ENCODE measurements at places on chromosomes 13 and 19.
A peak's percentile ranks its signal among the peaks of the same experiment; 100 is the strongest.

DNA sequence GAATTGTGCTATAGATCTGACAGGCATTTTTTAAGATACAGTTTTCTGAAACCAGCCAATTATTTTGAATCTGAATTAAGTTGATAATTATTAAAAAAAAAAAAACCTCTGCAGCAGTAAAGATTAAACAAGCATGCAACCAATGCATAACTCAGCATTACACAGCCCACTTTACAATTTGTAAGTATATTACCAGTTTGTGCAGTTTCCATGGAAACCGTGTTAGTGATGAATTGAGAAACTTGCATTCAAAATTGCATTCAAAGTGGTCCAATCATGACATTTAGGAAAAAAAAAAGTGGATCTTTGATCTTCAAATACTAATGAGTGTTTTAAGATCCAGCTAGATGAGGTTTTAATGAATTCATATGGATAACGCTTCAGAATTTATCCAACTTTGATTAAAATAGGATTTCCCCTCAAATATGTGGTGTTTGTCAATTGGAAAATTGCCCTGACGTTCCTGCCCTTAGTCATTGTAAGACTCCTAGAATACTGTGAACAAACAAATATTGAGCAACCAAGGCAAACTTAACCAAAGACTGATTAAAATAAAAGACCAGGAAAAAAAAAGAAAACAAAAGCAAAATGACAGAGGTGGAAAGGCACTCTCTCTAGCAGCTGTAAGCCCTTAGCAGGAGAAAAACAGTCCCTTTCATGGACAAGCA lies 314.8 kb upstream of the MAB21L1 start:
- no peak for DNase-seq

GRCh38 chr13:20053016-20053415 lies 94.5 kb downstream of the ZMYM2 start:
- DNase-seq: no peak

- DNase-seq: no peak
These were observed 21.0 kb upstream of the FBL start for GRCh38 chr19:39867133-39867532.

DNA sequence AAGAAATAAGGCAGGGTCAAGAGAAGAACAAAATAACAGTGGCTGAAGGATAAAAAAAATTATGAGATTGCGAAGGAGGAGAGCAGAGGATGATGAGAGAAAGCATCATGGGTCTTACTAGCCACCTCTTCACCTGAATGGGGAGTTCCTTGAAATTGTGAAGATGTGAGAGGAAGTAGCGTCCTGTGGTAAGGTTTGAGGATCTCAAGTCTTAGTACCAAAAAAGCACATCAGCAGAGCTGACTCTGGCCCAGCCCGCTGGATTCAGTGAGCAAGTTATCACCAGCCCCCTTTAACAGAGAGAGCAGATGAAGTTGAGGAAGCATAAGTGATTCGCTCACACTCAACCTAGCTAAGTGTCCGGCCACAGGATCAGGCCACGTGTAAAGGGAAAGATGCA lies 61.8 kb downstream of the RXFP2 start:
- DNase-seq: no peak

DNA sequence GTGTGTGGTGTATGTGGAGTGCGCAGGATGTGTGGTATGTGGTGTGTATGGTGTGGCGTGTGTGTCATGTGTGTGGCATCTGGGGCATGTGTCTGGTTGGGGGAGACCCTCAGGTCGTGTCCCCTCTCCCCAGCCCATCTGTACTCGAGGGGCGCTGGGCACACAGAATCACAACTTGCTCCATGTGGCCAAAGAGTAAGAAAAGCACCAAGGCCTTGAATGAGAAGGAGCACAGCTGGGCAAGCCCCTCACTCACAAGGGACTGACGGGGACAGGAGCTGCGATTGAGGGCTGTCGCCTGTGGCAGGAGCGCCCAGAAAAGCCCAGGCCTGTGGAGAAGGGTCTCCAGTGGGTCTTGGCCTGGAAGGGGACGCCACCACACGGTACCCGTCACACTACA lies 62.8 kb downstream of the PEPD start:
- DNase-seq: no peak

DNA sequence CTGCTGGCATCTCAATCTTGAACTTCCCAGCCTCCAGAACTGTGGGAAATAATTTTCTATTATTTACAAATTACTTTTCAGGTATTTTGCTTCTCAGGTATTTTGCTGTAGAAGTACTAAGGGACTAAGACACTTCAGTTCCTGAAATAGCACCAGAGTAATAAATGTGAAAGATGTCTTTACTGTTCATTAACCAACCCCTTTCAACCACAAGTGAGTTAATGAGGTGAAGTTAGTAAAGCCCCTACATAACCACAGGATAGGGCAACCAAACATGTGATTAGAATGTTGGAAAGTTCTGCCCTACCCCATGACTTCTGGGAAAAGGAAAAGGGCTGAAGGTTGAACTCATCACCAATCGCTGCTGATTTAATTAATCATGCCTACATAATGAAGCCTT lies 2.7 kb upstream of the ZNF345 start:
- DNase-seq: no peak

DNA sequence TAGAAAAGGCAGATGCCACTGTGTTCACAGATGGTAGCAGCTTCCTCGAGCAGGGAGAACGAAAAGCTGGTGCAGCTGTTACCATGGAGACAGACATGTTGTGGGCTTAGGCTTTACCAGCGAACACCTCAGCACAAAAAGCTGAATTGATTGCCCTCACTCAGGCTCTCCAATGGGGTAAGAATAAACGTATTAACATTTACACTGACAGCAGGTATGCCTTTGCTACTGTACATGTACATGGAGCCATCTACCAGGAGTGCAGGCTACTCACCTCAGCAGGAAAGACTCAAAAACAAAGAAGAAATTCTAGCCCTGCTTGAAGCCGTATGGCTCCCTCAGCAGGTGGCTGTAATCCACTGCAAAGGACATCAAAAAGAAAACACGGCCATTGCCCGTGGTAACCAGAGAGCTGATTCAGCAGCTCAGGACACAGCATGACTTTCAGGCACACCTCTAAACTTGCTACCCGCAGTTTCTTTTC lies 197.7 kb downstream of the ZNF737 start:
- DNase-seq: peak; percentile 77

DNA sequence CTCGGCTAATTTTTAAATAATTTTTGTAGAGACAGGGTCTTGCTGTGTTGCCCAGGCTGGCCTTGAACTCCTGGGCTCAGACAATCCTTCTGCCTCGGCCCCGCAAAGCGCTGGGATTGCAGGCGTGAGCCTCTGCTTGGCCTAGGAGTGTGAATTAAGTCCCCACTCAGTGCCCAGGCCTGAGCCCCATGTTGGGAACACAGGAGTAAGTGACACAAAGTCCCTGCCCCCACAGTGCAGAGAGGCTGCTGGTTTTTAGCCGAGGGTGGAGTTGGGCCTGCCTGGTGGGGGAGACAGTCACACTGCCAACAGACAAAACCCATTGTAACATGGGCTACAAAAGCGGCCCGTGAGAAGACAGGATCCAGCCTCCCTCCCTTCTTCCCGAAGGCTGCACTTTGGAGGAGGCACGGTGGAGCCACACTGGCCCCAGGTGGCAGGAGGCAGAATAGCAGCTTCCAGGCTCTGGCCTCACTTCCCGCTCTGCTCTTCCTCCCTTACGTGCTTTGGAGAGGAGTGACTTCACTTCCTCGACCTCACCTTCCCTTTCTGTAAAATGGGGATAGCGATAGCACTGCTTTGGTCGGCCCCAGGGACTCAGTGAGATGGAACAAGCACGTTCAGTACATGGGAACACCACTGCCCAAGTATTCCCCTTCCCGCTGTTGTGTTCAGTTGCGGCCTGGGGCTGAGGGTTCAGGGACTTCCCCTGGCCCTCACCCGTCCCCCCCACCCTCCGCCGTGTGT lies 15.2 kb upstream of the EHD2 start:
- peak; percentile 89 for DNase-seq

DNA sequence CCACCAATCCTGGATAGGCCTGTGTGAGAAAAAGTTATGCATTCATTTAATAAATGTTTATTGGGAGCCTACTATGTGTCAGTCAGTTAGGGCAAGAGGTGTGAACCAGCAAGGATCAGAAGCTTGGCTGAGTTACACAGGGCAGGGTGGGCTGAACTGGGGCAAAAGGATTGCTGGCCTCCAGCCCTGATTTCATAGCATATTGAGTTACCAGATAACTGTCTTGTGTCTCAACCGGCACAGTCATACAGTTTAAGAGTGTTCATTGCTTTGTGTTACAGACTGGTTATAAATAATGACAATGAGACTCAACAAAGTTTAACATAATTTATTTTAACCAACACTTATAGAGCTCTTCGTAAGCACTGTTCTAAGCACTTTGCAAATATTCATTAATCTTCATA lies 253.8 kb downstream of the DLEU7 start:
- DNase-seq: no peak

DNA sequence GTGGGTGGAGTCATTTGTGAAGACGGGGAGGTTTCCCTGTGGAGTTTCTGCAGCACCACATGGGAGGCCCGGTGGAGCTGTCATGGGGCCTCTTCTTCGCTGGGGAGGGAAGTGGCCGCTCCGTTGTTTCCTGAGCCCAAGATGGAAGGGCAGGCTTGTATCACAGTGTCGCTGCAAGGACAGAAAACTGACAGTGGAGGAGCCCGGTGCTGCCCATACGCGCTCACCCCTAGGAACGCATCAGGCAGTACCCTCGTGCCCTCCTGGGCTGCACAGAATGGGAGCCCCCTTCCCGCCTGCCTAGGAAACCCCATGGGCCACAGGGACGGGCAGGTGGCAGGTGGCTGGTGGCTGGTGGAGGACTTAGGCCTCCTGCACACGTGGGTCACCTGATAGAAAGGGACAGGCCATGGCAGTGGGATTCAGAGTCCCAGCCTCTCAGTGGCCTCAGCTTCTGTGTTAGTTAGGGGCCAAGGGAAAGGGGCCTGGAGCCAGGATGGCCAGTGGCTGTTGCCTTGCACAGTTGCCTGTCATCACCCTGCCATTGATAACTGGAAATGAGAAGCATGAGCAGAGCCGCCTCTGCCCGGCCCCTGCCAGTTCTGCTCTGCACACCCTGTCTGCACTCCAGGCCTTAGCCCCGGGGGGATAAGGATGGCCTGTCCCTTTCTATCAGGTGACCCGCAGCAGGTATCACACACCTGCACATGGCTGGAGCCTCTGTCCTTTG lies 7.6 kb downstream of the COL4A2 start:
- DNase-seq: no peak

DNA sequence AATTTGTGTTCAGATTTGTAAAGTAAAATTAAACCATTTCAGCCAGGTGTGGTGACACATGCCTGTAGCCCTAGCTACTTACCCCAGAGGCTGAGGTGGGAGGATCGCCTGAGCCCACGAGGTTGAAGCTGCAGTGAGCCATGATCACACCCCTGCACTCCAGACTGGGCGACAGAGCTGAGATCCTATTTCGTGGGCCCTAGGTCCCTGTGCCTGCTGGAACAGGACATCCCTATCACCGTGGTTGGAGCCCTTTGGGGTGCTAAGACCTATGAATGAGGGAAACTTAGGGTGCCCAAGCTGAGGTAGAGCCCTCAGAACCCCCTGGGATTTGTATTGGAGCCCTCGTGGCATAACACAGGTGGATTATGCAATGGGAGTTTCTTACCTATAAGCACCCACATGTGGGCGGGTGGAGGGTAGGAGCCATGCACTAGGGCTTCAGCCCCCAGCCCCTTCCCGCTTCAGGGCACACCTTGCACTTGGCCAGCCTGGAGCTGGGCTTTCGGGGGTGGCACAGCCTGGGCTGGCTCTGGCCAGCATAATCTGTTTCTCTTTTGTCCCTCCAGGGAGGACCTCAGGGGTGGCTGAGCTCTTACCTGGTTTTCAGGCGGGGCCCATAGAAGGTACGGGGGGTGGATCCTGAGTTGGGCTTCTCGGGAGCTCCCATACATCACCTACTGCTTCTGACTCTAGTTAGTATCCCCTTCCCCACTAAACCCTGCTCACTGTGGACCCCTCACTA lies 7.2 kb upstream of the USF2 start:
- peak; percentile 22 for DNase-seq

DNA sequence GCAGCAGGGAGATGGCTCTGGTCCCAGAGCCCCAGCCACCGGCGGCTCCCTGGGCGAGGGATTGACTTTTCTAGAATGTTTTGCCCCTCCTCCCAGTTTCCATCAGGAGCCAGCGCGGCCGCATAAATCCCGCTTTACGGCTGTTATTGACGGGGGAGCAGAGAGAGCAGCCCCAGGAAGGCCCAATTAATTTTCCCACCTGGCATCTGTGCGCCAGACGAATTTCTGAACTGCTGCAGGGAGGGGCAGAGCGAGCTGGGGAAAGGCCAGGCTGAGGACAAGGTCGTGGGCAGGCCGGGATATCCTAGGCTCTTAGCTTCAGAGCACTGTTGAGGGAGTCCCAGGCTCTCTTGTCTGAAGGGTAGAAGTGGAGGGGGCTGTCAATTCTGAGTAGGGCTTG lies 24.7 kb downstream of the ZNRF4 start:
- DNase-seq: peak; percentile 62

GRCh38 chr13:50384724-50385123 lies 369.5 kb downstream of the KCNRG start:
- DNase-seq: no peak

DNA sequence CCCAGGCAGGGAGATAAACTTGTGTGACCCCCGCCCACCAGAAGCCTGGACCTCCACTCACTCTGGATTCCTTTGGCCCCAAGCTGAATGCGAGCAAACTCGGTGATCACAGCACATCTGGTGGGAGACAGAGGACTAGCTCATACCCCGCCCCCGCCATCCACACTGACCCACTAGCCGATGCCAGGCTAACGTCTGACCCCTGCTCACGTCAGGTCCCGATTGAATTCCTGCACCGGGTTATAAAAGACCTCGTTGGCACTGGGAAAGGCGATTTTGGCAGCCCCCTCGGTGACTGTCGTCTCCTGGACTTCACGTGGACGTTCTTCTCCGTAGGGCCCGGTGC lies 631 bp downstream of the TRMT1 start:
- no peak for DNase-seq

DNA sequence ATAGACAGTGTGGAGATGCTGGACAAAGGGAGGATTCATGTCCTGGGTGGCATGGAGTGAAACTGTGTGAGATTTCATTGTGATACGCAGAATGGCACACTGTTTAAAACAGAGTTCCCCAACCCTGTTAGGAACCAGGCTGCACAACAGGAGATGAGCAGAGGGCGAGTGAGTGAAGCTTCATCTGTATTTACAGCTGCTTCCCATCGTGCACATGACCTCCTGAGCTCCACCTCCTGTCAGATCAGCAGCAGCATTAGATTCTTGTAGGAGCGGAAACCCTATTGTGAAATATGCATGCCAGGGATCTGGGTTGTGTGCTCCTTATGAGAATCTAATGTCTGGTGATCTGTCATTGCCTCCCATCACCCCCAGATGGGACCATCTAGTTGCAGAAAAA lies 72.5 kb downstream of the RAP2A start:
- DNase-seq: no peak

- no peak for DNase-seq
These were observed 8.6 kb upstream of the CDC16 start for GRCh38 chr13:114226088-114226487.

- DNase-seq: no peak
These were observed 480.9 kb downstream of the ZNF536 start for GRCh38 chr19:30853036-30853435.

- no peak for DNase-seq
These were observed 20.2 kb upstream of the CEACAM21 start for GRCh38 chr19:41555748-41556147.

- peak; percentile 46 for DNase-seq
These were observed 15.2 kb upstream of the N4BP2L1 start for GRCh38 chr13:32443111-32443510.

GRCh38 chr19:21439201-21439751 lies 42.3 kb downstream of the ZNF493 start:
- no peak for DNase-seq

Measured in NCI-H82 (cell line).